Skin of body (tissue), 3 donors: ENCODE measurements at places on chromosomes 11 and 22. TPM values are rescaled to one million over a fixed set of nuclear protein-coding genes. Genes with fewer than 3 reads are reported as not detected.

- DNase-seq = no peak
Observed at GRCh38 chr11:79592406-79592805, 151.6 kb upstream of the TENM4 start.

DNA sequence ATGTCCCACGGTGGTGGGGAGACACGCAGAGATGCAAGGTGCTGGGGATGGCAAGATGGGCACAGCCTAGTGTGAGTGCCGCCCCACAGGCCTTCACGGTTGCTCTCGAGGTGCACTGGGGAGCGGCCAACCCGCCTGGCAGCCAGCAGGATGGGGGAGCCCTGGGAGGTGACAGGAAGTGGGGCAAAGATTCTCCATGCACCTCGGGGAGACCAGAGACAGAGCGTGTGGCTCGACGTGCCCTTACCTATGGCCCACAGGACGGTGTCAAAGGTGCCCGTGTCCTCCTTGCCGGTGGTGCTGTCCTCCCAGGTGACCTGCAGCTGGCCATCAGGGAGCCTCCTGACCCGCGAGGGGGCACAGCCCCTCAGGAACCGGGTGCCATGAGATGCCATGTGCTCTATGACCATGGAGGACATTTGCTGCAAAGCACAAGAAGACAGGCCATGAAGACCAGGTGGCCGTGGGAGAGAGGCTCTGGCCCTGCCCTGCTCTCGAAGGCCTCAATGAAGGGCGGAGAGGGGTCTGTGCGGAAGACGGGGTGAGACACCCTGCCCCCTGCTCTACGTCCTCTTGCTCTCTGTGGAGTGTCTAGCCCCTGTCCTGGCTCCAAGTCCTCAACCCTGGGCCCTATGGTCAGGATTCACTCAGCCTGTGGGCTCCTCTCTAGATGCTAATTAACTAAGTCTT, 40.6 kb upstream of the GNB1L start:
- DNase-seq = no peak

KRTAP5-11 gene
- 2.2 TPM for total RNA-seq

GRCh38 chr11:43234881-43235280, 76.9 kb upstream of the API5 start:
- DNase-seq = peak; percentile 89

GAL3ST1 gene
- 0.39 TPM for total RNA-seq

NAALADL1 gene
- total RNA-seq = 9.0 TPM

HORMAD2 gene
- total RNA-seq = not detected

DNA sequence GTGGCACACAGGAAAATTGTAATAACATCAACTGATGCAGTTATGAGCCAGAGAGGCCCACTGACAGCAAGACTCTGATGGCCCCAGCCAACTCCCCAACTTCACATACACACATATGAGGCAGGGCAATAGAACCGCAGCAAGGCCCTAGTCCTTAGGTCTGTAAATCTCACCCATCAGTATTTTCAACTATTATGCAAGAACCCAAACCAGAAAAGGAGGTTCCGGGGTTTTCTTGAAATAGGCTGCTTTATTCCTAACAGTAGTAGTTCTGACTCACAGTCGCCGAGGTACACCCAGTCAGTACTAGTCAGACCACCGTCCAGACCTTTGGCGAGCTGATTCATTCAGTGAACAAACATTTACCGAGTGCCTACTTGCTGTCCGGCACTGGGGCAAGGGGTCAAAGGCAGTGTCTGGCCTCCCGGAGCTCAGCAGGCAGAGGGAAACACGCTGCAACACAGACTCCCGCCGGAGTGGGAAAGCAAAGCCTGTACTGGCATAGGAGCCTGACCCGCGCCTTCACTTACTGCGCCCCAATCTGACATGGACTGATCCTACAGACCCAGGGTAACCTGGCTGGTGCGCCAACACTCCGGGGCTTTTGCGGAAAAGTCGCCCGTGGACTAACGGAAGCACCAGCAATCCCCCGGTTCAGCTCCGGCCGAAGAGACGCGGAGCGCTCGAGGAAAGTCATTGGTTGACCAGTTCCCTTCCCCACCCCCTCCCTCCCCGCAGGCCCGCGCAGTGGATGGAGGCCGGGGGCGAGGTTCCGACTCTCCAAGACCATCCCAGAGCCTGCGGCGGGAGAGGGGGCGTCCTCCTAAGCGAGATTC, 1.3 kb downstream of the PLEKHA7 start:
- no peak for DNase-seq

GRCh38 chr11:117643606-117644300, 153.3 kb downstream of the DSCAML1 start:
- no peak for DNase-seq

DNA sequence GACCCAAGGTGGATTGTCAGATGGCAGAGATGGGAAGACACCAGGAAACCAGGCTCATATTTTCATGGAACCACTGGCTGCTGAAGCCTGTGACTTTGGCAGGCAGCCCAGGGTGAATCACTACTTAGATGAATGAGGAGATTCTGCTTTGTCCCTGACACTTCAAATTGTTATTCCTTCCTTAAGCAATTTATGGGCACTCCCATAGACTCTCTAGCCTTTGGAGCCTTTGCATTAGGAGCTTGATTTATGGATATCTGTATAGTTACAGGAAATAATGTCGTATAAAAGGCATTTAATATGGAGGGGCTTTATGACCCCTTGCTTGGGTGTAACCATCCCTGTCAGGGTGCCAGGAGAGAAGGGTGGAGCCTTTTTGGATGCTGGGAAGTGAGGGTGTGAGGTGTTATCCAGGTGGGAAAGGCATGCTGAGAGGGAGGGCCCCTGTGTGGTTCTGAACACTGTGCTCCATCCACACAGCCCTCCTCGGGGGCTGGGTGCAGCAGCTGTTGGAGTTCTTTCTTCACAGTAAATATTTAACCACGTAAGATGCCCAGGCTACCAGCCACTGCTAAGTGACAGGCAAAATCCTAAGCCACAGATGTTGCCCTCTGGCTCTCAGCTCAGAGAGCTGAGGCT, 35.3 kb downstream of the IL18 start:
- DNase-seq = peak; percentile 13

DNA sequence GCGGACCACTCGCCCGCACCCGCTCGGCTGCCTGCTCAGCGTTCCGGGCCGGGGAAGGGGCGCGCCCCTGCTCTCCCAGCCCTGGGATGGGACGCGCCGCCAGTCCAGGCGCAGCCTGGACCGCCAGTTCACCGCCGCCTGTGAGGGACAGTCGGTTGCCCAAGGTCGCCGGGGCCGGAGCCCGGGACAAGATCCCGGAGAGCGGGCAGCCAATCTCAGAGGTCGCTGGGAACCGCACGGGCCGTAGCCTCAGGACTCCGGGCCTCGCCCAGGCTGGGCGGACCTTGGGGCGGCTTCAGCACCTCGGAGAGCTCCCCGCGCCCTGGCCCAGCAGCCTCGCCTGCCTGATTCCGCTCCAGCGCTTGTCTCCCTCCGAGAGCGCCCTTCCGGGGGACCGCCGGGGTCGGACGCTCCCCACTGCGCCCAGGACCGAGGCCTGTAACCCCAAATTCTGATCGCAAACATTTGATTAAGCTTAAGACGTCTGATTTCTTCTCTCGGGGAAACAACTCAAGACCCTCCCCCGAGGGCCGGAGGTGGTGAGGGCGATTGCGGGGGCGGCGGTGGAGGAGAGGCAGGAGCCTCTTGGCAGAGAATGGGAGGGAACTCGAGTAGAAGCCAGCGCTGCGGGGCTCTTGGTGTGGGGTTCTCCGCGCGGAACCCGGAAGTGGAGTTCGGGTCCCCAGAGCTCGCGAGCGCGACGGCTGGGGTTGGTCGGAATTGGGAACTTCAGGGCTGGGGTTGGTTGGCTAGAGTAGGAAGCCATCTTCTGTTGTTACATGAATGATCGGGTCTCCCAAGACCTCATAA, 1.1 kb upstream of the CHRM4 start:
- peak; percentile 56 for DNase-seq

- no peak for DNase-seq
Observed at GRCh38 chr11:116117331-116118137, 613.3 kb upstream of the CADM1 start.

GRCh38 chr22:21951931-21952465, 650 bp downstream of the PPM1F start:
- no peak for DNase-seq

DNA sequence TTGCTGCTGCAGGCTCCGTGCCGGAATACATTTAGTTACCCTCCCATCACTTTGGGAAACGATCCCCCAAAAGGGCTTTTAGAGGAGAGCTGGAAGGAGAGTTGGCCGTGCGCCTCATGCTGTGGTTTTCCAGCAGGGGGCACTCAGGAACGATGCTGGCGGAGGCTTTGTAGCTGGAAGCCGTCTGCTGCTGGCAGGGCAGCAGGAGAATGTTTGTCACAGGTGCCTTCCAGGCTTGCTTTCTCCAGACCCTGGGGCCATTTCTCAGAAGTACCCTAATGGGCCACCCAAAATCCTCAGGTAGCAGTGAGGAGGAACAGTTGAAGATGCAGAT, 30.0 kb upstream of the CABP7 start:
- DNase-seq = peak; percentile 10

DNA sequence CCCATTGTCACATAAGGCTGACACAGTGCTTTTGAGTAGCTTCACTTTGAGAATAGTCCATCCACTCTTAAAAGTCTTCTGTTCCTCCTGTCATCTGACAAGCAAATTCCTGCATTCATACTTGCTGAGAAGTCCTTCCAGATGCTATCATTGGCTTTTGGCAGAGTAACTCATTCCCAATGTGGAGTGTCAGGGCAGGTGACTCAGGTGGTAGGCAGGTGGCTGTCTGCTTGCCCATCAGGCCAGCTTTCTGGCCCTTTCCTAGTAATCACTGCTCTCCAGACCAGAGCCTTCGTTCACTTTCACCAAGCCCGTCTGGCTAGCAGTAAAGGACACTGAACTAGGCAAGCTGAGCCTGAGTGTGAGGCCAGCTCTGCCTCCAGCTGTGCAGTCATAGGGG, 162.5 kb upstream of the CCDC90B start:
- DNase-seq = no peak

DNA sequence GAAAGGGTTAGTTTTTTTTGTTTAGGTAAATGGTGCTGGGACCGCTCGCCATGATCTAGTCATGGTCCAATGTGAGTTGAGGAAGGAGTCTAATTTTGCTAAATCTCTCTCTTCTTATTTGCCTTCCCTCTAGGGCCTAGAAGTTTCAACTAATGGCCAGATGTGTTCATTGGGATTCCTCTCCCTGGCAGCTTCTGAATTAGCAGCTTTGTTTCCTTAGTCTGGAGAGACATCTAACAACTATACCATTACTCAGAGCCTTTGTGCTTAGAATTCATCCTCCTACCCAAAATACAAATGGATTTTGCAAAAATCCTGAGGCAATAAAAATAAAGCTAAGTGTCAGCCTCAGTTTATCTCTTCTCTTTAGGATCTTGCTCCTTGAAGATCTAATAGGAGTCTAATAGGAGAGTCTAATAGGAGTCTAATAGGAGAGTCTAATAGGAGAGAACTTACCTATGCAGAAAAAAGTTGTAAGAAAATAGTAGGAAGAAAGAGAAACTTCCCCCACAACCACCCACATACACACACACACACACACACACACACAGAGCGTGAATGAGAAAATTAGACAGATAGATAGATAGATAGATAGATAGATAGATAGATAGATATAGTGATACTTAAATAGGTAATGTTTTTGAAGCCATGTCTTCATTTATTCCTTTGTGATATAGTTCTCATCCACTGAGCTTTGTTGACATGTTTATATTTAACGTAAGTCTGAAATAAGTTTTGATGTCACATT, 980.5 kb upstream of the CNTN5 start:
- no peak for DNase-seq

GRCh38 chr11:90250970-90251369, 28.1 kb upstream of the CHORDC1 start:
- DNase-seq = no peak

DNA sequence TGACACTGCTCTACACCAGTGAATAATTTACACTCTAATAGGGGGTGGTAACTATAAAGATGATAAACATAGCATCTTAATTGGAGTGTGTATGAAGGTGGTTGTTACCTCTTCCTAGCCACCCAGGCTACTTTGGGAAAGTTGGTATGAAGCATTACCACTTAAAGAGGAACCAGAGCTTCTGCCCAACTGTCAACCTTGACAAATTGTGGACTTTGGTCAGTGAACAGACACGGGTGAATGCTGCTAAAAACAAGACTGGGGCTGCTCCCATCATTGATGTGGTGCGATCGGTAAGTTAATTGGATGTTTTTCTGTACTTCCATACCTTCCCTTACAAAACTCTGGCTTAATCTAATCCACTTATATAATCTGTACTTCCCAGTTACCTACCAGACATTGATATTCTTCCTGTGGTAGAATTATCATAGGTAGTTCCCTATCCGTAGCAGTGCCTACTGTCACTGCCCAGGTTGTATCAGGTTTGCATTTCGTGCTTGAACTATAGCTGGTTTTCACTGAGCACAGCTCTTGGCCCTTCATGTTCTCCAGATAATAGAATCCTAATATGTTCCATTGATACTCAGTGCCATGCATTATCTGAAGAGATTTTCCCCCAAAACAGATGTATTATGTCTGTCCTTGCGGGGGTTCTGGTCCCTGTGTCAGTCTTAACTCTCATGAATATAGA, 2.2 kb downstream of the RPL27A start:
- DNase-seq = no peak

CAPN5 gene
- total RNA-seq = 8.2 TPM

OR51L1 gene
- not detected for total RNA-seq

GRCh38 chr11:63916837-63917691, at the start of gene RCOR2:
Gene RCOR2 (minus strand): TSS chr11:63917164. CDS start chr11:63916456, 708 bp downstream.
- peak; percentile 76 for DNase-seq

GRCh38 chr11:2173150-2173693, 1.6 kb upstream of the TH start:
- no peak for DNase-seq

OR9I1 gene
- not detected for total RNA-seq

- DNase-seq = no peak
Observed at GRCh38 chr11:61820174-61820573, 3.4 kb upstream of the FADS1 start.

DNA sequence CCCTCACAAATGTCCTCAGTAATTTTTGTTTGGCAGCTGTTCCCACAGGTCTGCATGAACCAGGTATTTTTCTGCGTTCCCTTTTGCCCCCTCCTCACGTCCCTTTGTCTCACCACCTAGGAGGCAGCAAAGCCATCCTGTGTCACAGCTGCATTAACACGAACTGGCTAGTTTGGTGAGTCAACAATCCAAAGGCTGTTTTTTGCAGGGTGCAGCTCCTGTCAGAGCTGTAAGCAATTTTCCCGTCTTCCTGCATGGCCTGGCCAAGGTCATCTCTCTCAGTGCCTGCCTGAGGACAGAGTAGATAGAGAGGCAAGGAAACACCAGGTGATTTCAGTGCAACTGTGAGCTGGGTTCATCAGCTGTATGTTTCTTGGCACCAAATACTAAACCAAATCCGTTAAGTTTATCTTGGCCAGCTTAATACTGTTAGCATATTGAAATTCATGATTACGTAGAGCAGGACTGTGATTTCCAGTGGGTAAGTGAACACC, 20.6 kb upstream of the VSIG10L2 start:
- DNase-seq = no peak
